Right ventricle myocardium inferior (tissue), 1 donor: ENCODE measurements at places on chromosomes 5 and 9. TPM values are rescaled to one million over a fixed set of nuclear protein-coding genes. Genes with fewer than 3 reads are reported as not detected.

Gene PRXL2C
- total RNA-seq: 27.3 TPM

Gene PALM2AKAP2
- total RNA-seq: 90.1 TPM

Gene PCA3
- not detected for total RNA-seq

DNA sequence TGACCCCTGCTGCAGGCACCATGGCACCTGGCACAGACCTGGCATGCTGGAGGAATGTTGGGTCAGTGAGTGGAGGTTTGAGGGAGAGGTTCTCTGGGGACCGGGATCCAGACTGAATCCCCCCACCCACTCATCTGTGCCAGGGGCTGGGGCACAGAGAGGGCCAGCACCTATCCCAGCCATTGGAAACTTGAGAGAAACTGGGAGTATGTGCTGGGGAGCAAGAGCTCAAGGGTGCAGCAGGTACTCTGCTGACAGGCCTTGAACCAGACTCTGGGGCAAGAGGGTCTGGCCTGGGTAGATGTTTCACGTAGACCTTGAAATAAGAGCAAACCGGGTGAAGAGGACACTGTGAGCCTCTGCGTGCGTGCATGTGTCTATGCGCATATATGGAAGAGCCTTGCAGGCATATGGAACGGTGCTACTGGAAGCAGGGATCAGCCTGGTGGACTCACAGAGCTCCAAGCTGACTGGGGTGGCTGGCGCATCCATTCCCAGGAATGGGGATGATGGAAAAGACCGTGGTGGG lies 8.8 kb downstream of the FGF18 start:
- no peak for DNase-seq

GRCh38 chr9:22147813-22148527 lies 138.9 kb upstream of the CDKN2B start:
- DNase-seq: no peak

DNA sequence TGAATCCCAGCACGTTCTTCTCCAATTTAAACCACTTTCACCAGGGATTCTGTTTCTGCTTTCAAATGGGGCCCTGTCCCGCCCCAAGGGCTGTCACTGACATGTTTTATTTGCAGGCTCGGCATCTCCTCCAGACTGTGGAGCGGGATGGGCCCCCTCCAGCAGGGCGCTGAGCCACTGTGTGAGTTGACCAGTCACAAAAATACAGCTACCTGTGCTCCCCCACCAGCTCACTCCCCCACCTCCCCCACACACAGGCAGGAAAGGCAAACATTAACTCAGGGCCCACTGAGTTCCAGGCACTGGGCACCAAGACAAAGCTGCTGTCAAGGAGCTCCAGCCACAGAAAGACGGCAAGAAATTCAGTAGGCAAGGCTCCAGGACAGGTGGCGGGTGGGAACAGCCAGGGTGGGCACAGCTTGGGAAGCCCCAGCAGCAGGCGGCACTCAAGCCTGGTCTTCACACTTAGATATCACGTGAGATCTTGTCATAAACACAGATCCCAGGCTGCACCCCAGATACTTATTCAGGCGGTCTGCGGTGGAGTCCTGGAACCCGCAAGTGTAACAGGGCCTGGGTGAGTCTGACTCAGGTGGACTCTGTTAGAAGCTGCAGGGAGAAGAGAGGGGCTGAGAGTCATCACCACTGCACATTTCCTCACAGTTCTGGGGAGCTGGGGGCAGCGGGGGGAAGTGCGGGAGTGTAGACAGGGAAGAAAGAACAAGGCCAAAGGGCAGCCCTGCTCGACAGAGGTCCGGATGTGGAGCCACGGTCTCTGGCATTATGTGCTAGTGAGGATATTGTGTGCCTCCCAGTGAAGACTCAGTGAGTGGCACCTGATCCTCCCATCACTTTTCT lies 44.7 kb downstream of the OR2V1 start:
- DNase-seq: no peak

DNA sequence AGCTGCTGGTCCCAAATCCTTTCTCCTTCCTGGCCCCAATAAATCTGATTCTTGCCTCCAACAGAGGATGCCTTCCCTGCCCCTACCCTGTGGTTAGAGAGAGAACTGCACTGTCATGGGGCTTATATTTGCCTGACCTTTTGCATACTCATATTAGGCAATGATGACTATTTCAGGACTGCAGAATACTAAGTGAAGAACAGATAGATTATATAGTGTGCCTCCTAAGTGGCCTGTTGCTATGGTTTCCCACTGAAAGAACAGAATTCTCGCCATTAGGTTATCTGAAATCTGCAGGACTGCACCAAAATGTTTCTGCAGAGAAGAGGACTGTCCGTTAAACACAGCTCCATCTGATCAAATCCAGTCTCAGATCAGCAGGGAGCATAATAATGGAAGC lies 87.3 kb upstream of the CCNG1 start:
- DNase-seq: no peak
